ENCODE measurements at places on chromosomes 3 and 15.

GRCh38 chr3:140315955-140316354 lies 361.9 kb upstream of the TRIM42 start:
- no peak for DNase-seq

GRCh38 chr3:13093687-13094086 lies 20.5 kb upstream of the IQSEC1 start:
- DNase-seq, result no peak

DNA sequence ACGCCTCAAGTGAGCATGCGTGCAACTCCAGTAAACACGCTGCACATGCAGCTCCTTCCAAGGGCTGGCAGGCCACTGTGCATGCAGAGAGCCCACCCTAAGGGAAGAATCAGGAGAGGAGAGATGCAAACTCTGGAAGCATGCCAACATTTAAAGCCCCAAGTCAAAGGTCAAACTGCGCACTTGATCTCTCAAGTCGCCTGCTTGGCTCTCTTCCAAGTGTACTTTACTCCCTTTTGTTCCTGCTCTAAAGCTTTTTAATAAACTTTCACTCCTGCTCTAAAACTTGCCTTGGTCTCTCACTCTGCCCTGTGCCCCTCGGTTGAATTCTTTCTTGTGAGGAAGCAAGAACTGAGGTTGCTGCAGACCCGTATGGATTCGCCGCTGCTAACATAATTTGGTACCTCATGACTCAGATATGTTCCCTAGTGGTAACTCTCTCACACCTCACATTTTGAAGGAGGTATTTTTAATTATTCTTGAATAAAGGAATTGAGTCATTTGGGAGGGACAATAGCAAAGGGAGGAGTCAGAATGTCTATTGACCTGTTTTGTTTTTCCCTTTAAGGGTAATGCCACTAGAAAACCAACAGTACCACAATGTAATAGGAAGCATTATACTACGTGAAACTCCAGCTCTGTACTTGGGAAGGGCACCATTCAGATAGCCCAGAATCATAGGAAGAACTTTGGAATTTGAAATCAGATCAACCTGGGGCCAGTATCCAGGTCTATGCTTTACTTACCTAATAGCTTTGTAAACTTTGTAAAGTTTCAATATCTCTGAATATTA lies 19.6 kb upstream of the DGKG start:
- no peak for DNase-seq

DNA sequence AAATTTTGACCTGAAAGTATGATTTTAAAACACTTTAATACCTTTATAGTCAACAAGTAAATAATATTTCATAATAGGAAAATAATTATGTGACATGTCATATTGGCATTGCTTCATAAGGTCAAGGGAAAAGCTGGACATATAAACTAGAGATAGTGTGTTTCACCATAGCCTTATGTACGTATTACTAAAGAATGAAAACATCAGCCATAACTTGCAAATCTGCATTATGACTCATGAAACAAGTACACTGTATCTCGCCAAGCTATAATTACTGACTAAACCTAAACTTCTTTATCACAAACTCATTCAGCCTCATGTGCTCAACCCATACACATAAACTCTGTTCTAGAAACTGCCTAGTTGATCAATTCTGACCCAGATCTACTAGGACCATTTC lies 950.1 kb downstream of the FHIT start:
- no peak for DNase-seq

GRCh38 chr3:106124818-106125217 lies 256.0 kb upstream of the CBLB start:
- no peak for DNase-seq

DNA sequence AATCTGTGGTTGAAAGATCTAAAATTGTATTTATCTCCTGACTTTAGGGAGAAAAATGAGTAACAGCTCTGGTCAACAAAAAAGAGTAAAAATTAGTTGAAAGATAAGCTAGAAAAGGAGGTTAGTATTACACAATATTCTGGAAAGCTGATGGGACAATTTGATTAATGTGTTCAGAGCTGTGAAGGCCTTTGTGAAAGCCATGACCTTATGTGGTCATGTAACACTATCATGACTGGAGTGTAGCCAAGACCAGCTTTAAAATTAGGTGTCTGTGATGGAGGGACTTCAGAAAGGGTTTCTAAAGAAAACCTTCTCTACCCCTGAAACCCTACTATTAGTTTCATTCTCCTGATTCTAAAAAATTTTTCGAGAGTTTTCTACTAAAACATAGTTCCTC lies 127.2 kb downstream of the NFKBIZ start:
- DNase-seq, result no peak

DNA sequence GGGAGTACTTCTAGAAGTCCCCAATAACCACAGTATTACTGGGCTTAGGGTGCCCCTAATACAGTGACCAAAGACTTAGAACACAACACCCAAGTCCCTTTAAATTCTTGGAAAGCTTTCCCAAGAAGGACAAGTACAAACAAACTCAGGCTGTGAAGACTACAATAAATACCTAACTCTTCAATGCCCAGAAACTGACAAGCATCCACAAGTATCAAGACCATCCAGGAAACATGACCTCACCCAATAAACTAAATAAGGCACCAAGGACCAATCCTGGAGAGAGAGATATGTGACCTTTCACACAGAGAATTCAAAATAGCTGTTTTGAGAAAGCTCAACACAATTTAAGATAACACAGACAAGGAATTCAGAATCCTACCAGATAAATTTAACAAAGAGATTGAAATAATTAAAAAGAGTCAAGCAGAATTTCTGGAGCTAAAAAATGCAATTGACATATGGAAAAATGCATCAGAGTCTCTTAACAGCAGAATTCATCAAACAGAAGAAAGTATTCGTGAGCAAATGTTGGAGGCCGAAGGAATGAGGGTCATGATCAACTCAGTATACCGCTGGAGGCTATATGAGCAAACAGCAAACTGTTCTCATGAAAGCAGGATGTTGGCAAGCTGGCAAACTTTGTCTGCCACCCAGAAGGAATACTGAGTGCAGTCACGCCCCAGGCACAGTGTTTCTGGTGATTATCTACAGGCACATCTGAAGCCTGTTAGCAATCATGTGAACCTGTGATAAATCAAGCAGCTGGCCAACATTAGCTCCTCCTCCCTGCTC lies 87.0 kb upstream of the NECTIN3 start:
- no peak for DNase-seq

DNA sequence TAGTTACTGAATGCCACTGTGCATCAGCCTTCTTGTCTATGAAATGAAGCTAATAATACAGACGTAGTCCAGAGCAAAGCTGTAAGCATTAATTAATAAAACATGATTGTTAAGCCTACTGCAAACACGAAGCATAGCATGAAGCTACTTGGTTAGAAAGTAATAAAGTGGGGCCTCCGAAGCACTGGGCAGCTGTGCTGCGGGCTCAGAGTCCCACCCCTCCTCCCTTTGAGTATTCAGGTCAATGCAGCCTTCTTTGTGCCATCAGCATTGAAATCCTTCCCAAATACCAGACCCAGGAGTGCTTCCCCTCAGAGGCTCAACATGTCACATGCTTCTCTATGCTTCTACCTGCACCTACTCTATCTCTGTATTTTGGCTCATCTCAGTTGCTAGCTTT lies 1112.6 kb downstream of the IGSF11 start:
- no peak for DNase-seq

DNA sequence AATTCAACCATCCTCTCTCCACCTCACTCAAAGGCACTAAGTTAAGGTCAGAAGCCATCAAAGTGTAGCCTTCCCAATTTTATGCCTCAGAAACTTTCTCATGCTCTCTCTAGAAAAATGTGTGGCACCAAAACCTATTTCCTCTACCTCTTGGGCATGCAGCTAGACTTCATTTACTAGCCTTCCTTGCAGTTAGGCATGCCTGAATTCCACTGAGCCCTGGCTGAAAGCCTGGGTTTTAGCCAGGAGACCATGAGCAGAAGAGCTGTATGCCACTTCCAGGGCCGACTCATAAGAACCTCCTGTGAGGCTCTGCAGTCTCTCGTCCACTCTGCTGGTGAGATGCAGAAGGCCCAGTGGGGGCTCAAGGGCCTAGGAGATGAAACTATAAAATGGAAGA lies 145.0 kb downstream of the MYLK start:
- DNase-seq, result no peak

- no peak for DNase-seq
Observed at GRCh38 chr15:59691194-59691805, 2.2 kb upstream of the BNIP2 start.

DNA sequence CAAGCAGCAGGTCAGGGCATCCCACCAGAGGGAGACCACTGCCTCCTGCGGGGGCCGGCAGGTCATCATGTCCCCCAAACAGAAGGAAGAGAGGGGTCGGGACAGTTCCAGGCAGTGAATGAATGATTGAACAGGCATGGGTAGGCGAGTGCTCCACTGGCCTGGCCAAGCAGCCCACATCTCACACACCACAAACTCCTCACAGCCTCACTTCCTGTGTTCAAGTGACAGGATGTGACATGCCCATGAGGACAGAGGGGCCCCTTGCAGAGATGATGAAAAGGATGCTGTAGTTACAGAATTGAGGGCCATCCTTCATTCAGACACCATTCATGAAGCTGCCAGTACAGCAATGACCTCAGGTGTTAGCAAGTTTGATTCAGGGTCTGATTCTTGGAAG lies 3.7 kb downstream of the IQSEC1 start:
- DNase-seq, result no peak

DNA sequence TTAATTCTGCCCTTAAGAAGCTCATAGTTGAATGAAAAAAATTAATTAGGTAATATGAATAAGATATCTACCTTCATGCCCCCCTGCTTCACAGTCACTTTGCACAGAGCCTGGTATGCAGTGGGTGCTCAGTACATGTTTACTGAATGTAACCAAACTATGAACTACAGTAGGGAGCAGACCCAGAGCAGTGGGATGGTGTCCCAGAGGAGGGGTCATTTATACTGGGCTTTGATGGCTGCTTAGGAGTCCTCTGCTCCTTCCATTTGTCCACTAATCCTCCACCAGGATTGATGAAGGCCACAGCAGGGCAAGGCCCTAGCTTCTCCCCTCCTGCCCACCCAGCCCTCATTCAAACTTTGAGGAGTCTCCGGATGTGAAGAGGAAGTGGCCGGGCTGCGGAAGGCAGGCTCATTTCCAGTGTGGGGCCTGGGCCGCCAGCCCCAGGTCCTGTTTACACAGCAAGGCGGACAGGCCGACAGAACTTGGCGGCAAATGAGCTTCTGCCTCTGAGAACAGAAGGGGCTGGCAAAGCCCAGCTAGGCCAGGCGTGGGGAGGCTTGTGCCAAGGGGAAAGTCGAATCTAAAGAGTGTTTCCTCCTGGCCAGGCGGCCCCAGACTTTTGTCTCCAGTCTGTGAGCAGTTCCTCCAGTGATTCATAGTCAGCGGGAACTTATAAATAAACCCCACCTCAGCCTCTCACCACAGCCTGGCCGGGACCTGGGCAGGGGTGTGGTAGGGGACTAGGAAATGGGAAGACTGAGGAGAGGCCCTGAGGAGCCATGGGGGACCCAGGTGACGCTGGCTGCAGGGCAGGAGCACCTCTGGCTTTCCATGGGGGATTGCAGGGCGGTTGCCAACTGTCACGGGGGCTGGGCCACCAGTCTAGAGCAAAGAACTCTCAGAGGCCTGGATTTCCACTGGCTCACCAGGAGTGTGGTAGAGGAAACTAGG lies 51.6 kb upstream of the LCTL start:
- no peak for DNase-seq

- no peak for DNase-seq
Observed at GRCh38 chr15:100210338-100210737, 131.4 kb downstream of the ADAMTS17 start.

GRCh38 chr3:12556314-12556689 lies 585 bp upstream of the MKRN2 start:
- no peak for DNase-seq

GRCh38 chr3:137998121-137999042 lies 11.6 kb upstream of the CLDN18 start:
- no peak for DNase-seq

DNA sequence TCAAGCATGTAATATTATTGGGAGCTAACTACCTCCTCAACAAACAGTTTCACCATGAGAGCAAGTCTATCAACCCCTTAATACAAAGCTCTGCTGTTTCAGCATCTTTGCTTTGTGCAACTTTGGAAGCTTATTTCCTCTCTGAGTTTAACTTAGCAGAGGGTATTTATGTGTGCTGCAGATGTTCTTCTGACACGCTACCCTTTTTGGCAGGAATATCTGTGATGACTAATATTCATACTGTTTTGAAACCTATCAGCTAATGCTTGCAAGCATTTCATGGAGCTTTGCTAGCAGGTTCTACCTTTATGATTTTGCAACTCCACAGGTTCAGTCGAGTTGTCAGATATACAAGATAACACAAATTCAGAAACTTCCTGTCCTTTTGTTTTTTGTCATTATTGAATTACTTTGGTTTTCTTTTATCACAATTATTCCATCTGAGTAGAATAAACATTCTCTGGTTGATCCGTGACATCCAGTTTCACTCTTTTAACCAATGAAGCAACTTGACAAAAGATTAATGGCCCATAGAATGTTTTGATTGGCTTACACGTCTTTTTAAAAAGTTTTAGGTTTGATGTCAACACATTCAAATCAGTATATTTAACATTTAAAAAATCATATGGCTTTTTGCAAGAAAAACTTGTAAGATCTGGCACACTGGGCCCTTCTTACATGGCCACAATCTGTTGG lies 1.7 kb upstream of the SLC9A9 start:
- DNase-seq, result no peak

DNA sequence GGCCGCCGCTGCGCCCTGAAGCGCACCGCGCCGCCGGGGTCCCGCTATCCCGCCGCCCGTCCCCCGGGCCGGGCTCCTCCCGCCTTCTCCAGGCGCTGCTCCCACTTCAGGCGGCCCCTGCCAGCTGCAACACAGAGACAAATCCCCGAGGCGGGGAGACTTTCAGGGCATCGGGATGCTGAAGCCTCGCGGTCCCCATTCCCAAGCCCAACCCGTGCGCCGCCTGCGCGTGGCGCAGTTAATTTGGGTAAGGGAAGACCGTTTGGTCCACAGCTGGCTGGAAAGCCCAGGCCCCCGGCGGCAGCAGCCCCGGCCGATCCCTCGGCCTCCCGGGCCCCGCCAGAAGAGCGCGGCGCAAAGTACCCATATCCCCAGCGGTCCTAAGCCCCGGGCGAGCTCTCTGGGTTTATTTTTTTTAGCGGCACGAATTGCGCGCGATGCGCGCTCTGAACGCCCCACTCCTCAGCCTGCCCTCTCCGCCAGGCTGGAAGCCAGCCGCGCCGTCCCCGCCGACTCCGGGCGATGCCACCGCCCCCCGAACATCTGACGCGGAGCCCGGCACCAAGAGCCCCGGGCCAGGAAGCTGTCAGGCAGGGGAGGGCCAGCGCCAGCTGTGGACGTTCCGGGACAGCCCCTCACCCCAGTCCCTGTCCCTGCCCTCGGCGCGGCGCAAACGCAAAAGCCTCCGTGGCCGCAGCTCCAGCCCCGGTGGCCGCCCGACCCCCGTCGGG lies 517 bp downstream of the FBN1 start:
- peak; percentile 26 for DNase-seq

GRCh38 chr3:124881976-124882697 lies 5.0 kb downstream of the ITGB5 start:
- no peak for DNase-seq

DNA sequence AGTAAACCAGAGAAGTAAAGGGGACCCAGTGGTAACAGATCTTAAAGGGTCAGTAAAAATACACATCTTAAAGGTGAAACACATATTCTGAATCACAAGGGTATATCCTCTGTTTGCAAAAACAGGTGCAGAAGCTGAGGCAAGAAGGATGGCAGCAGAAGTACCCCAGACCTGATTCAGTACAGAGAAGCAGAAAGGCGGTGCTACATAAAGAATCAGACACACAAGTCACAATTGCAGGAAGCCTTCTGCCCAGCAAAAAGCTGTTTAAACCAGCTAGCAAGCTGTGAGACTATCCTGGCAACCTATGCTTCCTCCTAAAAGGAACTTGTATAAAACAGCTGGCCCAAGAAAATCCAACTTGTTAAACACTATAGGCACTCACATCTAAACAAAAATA lies 49.4 kb downstream of the ZNF280D start:
- no peak for DNase-seq
